Calu3 (cell line): ENCODE measurements at places on chromosomes 11 and 22. TPM values are rescaled to one million over a fixed set of nuclear protein-coding genes. Genes with fewer than 3 reads are reported as not detected.

The SAA1 gene
- 23.9 and 54.1 TPM in 2 replicates for total RNA-seq

DNA sequence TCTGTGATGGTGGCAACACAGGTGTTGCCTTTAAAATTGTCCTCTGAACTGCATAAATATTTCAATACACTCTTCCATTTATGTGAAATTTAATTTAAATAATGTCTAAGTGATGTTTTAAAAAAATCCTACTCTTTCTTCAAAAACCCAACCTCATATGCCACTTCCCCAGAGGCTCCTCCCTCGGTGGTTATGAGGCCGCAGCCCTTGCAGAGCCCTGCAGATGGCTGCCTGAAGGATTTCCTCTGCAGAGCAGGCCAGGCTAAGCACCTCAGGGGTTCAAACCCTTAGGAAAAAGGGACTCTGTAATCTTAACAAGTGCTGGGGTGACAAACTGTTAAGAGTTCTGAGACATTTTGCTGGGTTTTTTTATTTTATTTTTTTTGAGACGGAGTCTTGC, 25.2 kb downstream of the MORC2 start:
- H3K36me3 ChIP-seq = peaks cover 67% of the 10 kb centered on the region
- H3K27ac ChIP-seq = no peak overlapping the region
- no peak for DNase-seq
- no peak overlapping the region for H3K4me3 ChIP-seq

DNA sequence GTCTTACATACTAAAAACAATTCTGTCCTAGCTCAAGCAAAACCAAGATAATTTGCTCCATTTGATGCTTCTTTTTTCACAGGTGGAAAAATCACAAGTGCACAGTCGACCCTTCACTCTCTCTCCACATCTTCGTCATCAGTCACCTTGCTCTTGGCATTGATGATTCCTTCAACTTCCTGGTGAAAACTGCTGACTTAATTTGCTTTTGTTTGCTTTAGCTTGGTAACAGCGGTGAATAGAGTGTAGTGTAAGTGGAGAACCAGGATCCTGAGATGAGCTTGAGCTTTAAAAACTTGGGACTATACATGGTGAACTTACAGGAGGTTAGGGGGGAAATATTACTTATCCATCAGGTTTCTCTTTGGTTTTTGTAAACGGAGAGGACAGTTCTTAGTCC, 331.1 kb upstream of the ARHGAP42 start:
- H3K4me3 ChIP-seq = no peak overlapping the region
- no peaks in the 10 kb centered on the region for H3K36me3 ChIP-seq
- DNase-seq = no peak
- H3K27me3 ChIP-seq = no peaks in the 10 kb centered on the region
- H3K27ac ChIP-seq = peak overlapping the region; percentile 54

DNA sequence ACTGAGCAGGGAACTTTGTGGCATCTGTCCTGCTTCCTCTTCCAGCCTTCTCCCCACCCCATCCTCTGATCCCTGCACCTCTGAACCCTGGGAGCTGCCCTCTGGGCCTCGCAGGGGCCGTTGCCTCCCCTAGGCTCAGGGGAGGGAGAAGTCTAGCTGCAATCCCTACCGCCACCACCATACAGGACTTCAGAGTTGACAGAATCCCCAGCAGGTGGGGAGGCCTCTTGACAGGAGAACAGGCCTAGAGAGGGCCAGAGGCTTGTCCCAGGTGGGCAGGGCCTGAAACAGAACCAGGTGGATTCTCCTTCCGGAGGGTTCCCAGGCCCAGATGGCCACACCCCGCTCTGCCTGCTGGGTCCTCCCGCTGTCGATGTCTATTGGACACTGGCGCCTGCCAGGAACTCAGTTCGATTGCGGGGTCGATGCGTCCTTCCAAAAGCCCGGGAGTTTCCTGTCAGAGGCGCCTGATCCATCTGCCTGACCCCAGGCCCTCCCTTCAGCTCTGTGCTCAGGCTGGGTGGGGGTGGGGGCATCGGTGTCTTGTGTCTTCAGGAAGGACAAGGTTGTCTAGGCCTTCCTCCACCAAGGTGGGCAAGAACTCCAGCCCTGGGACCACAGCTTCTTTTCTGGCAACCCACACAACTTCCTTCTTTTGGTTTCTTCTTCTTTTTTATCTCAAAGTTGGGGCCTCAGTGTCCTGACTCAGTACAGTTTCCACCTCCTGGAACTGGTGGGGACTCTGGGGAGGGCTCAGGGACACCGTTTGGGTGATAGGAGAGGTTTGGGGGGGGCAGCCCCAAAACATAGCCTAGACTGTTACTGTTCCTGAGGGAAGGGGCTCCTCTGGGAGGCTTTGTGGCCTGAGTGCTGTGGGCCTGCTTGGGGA, 6.4 kb downstream of the STARD10 start:
- H3K36me3 ChIP-seq = peaks cover 4% of the 10 kb centered on the region
- H3K27me3 ChIP-seq = no peaks in the 10 kb centered on the region
- DNase-seq = no peak
- H3K27ac ChIP-seq = no peak overlapping the region
- H3K4me1 ChIP-seq = peaks cover 6% of the 10 kb centered on the region

The XKR3 gene
- not detected in 2 replicates for total RNA-seq

DNA sequence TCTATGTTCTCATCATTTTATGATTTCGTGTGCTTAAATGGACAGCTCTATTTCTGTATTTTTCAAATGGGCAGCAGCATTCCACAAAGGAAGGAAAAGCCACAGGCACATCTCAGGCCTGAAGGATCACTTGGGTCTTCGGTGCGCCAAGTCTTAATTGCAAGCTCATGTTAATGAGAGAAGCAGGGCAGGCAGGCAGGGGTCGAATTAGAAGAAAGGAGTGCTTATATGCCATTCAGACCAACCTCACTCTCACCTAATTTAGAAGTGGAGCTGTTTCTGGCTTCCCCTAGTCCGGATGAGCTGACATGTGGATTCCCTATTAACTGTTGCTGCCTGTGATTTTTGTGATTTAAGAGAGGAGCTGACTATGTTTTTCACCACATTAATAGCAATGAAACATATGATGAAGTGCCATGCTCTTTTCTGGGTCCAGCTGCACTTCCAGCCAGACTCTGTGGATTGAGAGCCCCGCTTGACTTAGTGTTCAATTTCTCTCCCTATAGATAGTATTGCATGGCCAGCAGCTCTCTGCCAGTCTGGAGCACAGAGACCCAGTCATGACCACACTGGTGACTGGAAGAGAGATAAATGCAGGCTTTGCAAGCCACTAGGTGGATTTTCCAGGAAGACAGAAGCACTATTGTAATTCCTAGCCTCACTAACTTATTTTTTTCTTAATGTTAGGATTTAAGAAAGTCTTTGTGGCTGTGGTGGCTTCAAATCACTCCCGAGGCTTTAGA, 373.9 kb upstream of the FAT3 start:
- no peaks in the 10 kb centered on the region for H3K4me1 ChIP-seq
- no peaks in the 10 kb centered on the region for H3K27me3 ChIP-seq
- no peaks in the 10 kb centered on the region for H3K36me3 ChIP-seq

The OR2AT4 gene
- not detected in 2 replicates for total RNA-seq

DNA sequence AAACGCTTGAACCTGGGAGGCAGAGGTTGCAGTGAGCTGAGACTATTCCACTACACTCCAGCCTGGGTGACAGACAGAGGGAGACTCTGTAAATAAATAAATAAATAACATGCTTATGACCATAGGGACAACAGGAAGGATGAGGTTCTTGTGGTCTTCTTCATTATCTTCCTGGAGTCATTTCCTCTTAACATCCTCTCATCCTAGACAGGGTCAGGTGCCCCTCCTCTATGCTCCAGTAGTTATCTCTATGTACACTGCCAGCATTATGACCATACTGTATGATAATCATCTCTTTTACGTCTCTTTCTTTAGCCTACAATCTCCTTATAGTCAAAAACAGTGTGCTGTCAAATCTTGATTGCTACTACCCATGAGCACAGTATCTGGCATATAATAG, 17.7 kb downstream of the RAB30 start:
- DNase-seq = no peak
- H3K27ac ChIP-seq = no peak overlapping the region
- peaks cover 17% of the 10 kb centered on the region for H3K4me1 ChIP-seq
- no peaks in the 10 kb centered on the region for H3K27me3 ChIP-seq
- no peak overlapping the region for H3K4me3 ChIP-seq
